ENCODE measurements at places on chromosomes 6 and 20. TPM values are rescaled to one million over a fixed set of nuclear protein-coding genes. Genes with fewer than 3 reads are reported as not detected.
A peak's percentile ranks its signal among the peaks of the same experiment; 100 is the strongest.

DNA sequence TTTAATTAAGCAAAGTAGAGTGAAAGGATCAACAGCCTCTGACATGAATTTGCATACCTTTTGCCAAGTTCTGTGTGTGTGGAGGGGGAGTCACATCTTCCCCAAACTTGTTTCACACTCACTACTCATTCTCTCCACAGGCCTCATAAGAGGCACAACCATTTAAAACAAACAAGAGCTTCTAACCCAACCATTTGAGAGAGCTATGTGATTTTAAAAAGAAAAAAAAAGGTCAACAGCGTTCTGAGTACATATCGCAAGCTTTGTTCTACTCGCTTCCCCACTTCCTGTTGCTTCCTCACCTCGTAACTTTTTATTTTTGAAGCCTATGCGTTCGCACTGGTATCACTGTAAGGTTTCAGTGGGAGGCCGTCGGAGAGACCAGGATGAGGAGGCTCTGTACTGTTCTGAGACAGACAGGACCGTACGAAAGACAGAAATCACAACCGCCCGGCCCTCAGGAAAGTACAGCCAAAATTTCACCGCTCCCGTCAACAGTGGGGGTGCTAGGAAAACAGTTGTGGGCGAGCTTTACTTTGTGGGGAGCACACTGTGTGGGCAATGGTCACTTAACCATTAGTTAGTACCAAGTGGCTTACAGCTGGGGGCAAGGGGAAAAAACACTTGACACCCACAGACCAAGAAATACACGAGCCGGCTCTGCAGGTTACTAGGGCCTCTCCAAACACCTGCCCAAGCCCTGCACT lies 61.3 kb downstream of the TRERF1 start:
- H3K27me3 ChIP-seq = no peaks in the 10 kb centered on the region
- peaks cover 85% of the 10 kb centered on the region for H3K4me1 ChIP-seq
- peak; percentile 68 for DNase-seq
- H3K4me3 ChIP-seq = peak overlapping the region; percentile 69

Gene SLC26A8
- not detected for total RNA-seq

DNA sequence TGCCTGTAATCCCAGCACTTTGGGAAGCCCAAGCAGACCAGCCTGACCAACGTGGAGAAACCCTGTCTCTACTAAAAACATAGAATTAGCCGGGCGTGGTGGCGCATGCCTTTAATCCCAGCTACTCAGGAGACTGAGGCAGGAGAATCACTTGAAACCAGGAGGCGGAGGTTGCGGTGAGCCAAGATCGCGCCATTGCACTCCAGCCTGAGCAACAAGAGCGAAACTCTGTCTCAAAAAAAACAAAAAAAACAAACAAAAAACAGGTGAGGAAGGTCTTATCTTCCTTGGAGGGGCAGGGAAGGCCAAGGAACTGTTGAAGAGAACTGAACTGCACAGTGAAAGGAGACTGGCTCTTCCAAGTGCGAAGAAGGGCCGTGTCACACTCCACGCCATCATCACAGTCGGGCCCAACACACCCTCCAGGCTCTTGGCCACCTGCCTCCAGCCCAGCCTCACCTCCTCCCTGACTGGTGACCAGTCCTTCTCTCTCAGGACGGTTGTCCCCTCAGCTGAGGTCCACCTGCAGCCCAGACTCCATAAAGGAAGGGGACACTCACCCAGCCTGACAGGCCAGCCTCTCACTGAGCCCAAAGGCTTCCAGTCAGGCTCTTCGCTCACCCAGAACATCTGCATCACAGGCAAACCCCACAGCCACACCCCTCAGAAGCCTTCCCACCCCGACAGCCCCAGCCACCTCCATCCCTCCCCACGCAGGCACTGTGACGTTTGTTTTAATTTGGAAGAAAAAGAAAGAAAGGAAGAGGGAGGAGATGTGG lies 4.1 kb downstream of the ZC3H12D start:
- peaks cover 52% of the 10 kb centered on the region for H3K4me1 ChIP-seq
- no peak for DNase-seq
- no peaks in the 10 kb centered on the region for H3K27me3 ChIP-seq

DNA sequence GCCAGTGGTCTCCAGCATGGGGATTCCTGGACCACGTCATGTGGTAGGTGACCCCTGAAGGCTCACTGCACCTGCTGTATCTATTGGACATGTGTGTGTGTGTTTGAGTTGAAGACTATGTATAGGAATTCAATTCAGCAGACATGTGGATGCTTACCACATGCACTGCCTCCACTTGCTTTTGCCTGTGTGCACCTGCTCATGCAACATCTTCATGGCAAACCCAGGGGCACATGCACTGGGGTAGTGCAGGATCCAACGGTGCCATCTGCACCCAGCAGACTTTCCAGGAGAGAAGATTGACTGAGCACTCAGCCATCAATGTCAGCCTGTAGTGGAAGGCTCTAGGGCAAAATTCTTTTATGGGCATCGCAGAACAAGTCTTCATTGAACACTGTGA lies 299.4 kb downstream of the CDH26 start:
- DNase-seq = no peak
- H3K4me3 ChIP-seq = no peak overlapping the region
- no peaks in the 10 kb centered on the region for H3K4me1 ChIP-seq
- no peaks in the 10 kb centered on the region for H3K36me3 ChIP-seq
- H3K27me3 ChIP-seq = peaks cover 2% of the 10 kb centered on the region
- no peak overlapping the region for H3K27ac ChIP-seq

Gene RPL7L1
- 74.1 TPM for total RNA-seq

Gene ATXN1
- total RNA-seq = 36.7 TPM
